ENCODE measurements at places on chromosomes 3 and 15. TPM values are rescaled to one million over a fixed set of nuclear protein-coding genes. Genes with fewer than 3 reads are reported as not detected.
A peak's percentile ranks its signal among the peaks of the same experiment; 100 is the strongest.

GRCh38 chr3:20680990-20681628, 495.1 kb upstream of the SGO1 start:
- no peak for DNase-seq

DNA sequence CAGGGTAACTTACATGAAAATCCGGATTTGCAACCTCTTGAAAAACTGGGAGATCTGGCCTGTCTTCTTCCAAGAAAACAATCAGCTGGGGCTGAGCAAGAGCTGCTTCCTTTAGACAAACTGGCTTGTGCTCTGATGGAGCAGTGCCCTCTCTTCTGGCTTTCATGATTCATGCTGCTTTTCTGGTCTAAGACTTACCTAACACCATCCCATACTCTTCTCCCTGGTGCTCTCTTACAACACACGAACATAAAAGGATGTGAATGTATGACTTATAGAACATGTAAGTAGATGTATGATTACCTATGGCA, 9.9 kb downstream of the TJP1 start:
- DNase-seq = peak; percentile 31

DNA sequence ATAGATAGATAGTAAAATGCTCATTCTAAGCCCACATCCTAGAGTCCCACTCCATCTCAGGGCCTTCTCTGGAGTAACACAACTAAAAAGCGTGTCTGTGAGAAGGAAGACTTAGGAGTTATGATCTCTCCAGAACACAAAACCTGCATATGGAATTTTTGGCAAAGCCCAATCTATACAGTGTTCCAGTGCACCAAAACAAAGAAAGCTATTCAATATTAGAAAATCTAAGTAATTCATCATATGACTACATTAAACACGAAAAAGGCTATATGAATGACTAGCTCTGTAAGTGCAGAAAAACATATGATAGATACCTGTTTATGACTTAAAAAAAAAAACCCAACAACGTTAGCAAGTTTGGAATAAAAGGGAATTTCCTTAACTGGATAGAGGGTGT, 27.7 kb downstream of the MTMR10 start:
- no peak for DNase-seq

GRCh38 chr3:10226293-10226692, 22.0 kb upstream of the TATDN2 start:
- DNase-seq = no peak

Gene STRIT1
- total RNA-seq = not detected

- DNase-seq = no peak
Observed at GRCh38 chr15:67917037-67917436, 77.2 kb upstream of the RNU6-1 start.

Gene TMEM266
- not detected for total RNA-seq

Gene DNAH12
- total RNA-seq = under 0.01 TPM

DNA sequence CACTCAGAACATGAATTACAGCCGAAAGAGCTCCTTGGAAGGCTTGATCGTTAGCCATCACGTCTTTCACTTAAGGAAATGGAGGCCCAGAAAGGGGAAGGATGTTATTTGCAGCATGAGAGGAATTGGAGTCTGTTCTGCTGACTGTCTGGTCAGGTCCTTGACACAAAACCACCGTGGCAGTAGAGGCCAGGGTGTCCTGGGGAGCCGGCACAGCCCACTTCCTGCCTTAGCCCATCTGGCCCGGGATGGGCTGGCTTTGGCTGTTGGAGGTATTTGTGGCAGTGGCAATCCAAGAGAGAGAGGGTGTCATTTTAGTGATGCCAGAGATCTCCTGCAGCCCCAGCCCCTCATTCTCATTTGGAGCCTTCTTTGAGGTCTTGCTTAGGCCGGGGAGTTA, 37.4 kb downstream of the ST6GAL1 start:
- DNase-seq = no peak

Gene ZNF660
- 5.0 TPM for total RNA-seq

DNA sequence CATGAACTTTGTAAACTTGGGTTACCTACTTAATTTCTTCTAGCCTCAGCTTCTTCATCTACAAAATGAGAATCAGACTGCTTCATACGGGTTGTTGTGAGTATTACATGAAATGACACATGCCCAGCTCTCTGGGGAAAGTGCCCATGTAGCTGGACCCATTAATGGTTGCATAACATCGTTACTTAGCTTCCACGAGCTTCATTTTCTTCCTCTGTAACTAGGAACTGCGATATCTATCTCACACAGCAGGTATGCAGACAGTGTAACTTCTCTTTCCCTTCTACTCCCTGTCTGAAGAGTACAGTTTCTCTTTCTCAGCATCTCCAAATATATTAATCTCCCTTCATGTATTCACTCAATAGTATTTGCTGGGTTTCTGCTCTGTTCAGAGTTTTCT, 37.9 kb upstream of the DLG1 start:
- no peak for DNase-seq

Gene DUOXA2
- not detected for total RNA-seq

Gene C15orf62
- under 0.01 TPM for total RNA-seq

GRCh38 chr3:138362538-138362937, 14.2 kb downstream of the MRAS start:
- DNase-seq = no peak

Gene ABHD10
- 23.6 TPM for total RNA-seq

GRCh38 chr15:64599226-64599625, 138.8 kb downstream of the ZNF609 start:
- DNase-seq = no peak

- no peak for DNase-seq
Observed at GRCh38 chr3:71956716-71957115, 171.8 kb upstream of the PROK2 start.

- no peak for DNase-seq
Observed at GRCh38 chr3:112602217-112602838, 38.6 kb downstream of the CCDC80 start.

DNA sequence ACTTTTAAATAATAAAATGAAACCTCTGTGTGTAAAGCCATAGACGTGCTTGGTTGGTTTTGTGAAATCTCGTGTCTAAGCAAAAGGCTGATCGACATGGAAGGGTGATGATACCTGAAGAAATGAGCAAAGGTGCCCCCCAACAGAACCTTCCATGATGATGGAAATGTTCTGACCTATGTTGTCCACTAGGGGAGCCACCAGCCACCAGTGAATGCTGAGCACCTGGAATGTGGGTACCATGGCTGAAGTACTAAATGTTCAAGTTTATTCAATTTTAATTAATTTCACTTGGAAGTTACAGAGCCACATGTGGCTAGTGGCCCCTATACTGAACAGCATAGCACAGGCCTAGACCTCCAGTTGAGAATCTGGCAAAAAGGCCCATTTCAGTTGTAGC, 158.8 kb downstream of the POLR2M start:
- no peak for DNase-seq

DNA sequence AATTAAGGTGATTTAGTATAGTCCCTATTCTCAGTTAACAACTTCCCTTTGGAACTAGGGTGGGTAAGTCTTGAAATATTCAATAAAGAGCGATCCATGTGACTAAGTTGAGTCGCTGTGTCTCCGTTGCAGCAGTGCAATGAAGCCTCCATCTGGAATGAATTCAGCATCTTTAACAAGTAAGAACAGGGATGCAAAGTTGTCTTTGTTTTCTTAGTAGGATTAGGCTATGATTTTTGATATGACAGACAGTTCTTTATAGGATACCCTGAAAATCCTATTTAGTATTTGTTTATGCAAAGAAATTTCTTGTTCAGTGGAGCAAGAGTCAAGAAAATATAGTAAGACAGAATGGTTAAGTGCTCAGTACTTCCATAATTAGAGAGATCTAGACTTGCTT, 52.7 kb downstream of the RBMS3 start:
- DNase-seq = no peak

- no peak for DNase-seq
Observed at GRCh38 chr3:140378571-140379340, 299.1 kb upstream of the TRIM42 start.

DNA sequence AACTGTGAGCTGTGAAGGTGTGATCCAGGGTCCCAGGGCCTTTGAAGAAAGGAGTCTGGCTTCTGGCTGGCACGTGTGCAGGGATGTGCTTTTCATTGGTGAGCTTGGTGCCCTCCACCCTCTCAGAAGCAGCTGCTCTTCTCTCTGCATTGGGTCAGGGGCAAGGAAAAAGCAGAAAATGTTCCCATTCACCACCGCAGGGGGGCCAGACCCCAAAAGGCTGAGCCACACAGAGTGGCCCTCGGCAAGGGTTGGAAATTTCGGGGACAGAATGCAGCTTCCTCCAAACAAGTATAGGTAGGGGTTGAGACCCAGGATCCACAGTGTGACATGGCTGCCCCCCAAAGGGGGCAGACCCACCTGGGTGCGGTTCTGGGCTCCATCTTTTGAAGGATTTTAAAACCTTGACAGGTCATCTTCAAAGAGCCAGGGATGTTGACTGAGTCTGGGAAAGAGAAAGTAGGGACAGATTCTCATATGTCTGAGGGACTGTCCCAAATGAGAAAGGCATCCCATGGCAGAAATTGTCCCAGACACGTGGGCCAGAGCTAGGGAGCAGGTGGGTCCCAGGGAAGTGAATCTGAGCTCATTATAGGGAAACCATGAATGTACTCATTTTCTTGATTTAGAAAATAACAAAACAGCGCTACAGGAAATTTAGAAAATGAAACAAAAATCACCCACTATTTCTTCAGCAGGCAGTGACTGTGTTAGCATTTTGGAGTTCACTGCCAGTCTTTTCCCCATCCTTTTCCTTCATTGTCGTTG, 2.7 kb downstream of the CSK start:
- no peak for DNase-seq

Gene ANKRD34C
- total RNA-seq = not detected

GRCh38 chr3:190345027-190345821, 23.0 kb upstream of the CLDN1 start:
- DNase-seq = peak; percentile 75

DNA sequence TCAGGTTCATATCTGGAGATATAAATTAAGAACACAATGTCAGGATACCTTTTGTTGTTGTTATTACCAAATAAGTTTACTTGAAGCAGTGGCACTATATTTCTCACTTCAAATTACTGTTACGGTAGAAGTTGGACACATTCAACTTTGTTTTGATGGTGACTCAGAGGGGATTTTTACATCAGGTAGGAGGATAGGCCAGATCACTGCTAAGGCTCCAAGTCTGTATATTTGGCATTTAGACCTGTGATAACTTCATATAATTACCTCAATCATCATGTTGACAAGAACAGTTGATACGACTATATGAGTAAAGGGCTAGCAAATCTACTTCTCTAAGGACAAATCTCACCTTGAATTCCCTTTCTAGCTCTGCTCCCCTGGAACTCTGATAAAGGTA, 15.6 kb downstream of the LZTFL1 start:
- DNase-seq = no peak

DNA sequence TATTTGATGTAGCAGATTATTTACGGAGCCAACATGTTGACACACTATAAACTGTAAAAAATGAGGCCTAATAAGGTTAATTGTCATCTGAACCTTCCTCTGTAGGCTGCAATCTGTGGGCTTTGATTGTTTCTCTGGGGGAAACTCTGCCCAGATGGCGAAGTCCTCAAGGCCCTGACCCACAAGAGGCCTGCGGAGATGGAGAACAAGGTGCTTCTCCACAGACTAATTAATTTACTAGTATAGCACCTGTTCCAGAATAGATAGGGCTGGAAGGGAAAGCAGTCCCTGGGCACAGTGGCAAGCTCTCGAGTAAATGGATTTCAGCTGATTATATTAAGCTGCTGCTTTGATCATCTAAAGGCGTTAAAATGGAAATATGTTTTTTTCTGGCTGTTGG, 338.8 kb upstream of the DNAJC19 start:
- DNase-seq = no peak

DNA sequence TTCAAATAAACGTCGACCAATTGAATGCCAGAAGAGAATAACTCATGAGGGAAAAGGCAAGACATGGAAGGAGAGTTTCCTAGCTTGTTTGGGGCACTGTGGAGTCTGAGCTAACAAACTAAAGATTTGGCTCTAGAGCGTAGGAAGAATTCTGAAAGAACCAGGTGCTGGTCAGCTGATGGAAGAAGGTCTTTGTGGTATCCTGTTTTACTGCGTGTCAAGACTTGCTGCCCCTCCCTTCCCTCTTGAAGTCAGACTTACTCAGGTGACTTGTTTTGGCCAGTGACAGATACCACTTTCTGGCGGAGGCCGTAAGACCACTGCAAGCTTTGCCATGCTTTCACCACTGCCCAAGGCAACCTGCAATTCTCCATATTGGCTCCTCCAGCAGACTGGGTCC, 673 bp upstream of the HCLS1 start:
- no peak for DNase-seq

DNA sequence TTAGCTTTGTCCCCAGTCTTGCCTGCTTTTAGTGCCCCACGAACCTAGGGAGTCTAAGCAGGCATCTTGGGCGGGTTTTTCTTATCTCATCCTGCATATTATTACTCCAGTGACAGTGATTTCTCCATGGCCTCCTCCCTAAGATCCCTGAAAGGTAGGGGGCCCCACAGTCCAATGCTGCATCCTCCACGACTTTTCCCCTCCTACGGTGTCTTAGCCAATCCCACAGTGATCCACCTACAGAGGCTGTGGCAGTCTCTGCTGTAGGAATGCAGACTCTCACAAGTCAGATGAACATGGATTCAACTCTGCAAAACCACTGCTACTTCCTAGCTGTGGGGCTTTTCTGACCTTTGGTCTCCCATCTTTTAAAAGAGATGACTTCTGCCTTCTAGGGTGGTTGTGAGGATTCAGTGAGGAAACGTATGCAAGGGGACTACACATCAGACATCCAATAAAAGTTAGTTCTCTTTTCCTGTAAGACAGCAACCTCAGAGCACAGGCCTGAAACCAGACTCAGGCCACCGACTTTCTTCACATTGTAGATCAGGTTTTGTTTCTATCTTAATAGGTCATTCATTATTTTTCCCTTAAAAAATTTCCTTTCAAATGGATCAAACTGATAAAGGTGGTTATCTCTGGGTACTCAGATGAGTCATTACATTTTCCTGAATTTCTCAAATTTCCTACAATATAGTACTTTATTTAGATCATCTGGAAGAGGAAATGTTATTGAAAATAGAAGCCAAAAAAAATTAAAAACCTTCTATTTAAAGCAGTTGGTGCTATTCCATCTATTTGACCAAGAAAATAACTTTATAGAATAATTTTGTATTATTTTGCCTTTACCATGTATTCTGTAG, 23.2 kb downstream of the ILDR1 start:
- no peak for DNase-seq

DNA sequence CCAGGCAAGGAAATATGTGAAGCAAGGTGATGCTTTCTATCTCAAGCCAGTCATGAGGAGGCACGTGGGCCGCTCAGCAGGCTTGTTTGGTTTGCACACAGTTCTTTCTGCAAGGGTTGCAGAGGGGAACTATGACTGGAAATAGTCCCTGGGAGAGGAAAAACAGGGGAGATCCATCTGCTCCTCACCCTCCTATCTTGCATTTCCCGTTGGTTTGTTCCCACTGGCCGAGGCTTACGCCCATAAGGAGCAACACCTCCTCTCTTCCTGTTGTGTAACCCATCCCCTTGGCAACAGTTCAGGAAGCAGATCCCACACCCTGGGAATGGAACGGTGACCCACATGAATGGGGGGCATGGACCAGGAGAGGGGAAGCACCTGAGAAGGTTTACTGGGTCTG, 72.1 kb upstream of the MAGI1 start:
- no peak for DNase-seq

GRCh38 chr15:49589030-49589429, 31.6 kb downstream of the FAM227B start:
- no peak for DNase-seq

Gene GABRB3
- under 0.01 TPM for total RNA-seq
